H9 (cell line): ENCODE measurements at places on chromosomes 7 and 10. TPM values are rescaled to one million over a fixed set of nuclear protein-coding genes. Genes with fewer than 3 reads are reported as not detected.

DNA sequence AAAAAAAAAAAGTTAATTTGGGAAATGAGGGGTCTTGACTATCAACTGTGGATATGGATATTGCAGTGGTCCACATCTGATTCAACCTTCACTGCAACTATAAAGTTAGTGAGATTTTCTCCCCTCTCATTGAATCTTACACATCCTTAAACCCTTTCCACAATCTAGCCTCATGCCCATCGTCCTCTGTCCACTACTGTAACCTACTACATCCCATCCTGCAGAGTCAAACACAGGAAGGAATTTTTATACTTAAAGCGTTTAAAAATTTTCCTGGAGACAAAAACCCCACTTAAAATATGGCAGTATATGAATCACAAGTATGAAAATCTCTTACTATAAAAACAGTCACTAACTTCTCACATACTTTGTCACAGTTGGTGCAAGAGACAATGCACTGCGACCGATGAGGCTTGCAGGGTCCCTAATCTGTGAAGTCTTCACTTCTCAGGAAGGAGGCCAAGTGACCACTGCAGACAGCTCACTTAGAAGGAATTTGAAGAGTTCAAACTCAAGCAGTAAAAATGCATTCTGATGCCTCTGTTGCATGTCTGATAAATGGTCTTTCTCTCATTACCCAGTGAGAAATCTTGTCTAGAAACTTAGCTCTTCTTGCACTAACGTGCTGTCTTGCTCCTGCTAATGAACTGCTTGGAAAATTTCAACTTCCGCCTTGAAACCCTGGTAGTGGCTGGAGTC lies 50.3 kb upstream of the ST8SIA6 start:
- no peak for DNase-seq

The SEMA3E gene
- 0.39 and 0.61 TPM in 2 replicates for total RNA-seq

DNA sequence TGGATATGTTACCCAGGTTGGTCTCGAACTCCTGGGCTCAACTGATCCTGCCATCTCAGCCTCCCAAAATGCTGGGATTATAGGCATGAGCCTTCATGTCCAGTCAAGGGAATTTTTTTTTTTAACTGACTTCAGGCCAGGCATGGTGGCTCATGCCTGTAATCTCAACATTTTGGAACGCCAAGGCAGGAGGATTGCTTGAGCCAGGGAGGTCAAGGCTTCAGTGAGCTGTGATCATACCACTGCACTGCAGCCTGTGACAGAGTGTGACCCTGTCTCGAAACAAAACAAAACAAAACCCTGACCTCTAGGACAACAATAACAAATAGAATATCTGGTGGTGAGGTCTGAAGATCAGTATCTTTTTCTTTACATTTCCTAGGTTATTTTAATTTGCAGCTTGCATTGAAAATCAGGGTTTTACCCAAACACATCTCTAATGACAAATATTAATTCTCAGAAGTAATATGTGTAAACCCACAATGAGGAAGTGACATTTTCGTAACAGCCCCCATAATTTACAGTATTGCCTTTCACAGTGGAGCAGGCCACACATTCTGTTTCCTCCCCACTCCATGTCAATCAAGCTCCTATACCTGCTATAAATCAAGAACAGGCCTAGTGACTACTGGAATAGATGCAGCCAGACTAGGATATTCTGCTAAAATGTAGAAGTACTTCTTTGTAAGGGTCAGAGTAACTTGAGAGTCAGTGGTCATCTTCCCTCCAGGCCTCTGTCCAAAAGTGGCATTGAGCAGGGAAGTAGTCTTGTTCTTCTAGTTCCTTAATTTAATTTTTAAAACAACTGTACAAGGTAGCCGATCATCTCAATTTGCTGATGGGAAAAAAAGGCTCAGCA lies 43.3 kb upstream of the ECHDC3 start:
- DNase-seq: no peak

GRCh38 chr10:36538953-36539586 lies 586.3 kb upstream of the ANKRD30A start:
- no peak for DNase-seq

GRCh38 chr10:122060250-122060649 lies 71.3 kb downstream of the TACC2 start:
- DNase-seq: no peak

DNA sequence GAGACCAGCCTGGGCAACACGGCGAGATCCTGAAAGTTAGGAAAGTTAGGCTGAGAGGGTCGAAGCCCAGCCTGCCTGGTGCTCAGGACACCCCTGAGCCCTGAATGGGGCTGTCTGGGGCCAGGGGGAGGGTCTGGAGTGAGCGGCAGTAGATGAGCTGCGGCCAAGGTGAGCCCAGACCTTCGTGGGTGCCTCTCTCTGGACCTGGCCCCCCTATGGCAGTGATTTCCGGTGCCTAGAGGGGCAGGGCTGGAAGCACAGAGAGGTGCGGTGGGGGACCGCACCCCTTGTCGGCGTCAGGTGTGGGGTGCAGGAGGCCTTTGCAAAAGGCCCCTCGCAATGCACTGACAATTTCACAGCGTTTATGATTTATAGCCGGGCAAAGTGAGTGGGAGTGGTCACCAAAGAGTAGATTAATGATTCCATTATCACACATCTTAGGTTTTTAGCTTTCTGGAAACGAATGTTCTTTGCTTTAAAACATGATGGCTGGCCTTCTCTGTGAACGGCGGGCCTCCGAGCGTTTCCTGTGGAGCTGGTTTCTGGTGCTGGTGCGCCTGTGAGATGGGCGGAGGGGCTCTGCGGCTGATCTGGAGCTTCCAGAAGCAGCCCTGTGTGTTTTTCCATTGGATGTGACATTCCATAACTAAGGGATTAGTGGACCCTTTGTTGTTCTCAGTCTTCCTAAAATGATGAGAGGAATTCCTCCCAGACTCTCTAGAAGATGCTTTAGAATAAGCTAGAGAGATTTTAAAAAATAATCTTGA lies 171.0 kb upstream of the ZNF32 start:
- no peak for DNase-seq

GRCh38 chr10:103040418-103040817 lies 122.3 kb downstream of the CNNM2 start:
- DNase-seq: no peak

DNA sequence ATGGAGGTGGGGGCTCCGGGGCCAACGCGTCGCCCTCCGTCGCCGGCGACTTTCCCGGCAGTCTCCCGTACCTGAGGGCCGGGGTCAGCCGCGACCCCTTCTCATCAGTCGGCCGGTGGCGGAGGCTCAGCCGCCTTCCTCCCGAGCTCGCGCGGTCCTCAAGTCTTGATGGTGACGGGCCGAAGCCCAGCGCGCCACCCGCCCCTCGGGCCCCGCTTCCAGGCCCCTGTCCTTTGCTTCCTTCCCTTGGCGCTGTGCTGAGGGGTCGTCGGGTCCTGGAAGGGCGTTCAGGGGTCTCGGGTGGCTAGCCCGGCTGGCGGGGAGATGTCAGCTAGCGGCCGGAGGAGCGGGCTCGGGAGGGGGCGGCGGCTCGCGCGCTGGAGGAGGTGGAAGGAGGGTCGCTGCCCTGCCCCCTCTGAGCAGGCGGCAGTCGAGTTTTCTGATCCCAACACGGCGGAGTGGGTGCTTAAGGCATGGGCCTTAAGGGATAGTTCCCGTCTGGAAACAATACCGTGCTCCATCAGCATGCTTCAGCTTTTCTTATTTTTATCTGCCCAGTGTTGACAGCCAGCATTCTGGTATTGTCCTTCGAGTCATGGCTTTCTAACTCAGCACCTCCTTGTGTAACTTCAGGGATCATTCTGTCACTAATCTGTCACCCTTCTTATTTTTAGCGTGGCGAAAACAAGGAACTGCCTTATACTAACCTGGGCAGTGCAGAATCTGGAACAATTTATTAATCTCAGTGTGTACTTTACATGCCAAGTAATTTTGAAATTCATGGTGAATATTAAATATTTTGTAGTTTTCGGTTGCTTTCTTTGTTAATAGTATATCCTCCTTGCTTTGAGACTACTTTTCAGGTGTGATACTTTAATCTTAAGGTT lies 748 bp downstream of the PHTF2 start:
- peak; percentile 50 for DNase-seq

DNA sequence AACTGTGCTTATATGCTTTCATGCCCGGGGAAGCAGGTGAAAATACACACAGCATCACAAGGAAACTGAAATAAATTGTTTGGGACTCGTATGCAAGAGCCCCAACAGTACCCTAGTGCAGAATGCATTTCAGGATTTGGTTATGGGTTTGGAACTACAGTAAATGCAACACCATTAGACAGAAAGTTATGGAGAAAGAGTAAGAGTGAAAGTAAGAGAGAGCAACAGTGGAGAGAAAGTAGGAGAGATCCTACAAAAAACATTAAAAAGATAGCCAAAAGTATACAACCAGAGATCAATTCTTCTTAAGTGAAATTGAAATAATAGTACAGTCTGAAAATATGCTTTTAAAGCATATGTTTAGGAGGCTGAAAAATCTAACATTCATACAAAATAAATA lies 231.1 kb downstream of the TFEC start:
- DNase-seq: no peak

- DNase-seq: peak; percentile 70
These were observed 237.2 kb upstream of the ZNF32 start for GRCh38 chr10:43885842-43886241.

DNA sequence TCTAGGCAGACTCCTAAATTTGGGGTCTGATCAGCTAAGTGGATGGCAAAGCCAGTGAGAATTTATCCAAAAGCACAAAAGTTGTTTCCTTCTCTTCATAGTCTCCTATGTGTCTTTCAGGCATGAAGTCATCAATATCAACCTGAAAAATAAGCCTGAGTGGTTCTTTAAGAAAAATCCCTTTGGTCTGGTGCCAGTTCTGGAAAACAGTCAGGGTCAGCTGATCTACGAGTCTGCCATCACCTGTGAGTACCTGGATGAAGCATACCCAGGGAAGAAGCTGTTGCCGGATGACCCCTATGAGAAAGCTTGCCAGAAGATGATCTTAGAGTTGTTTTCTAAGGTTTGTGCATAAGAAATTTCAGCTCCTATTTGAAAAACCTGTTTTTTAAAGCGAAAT lies 4.8 kb downstream of the GSTO1 start:
- no peak for DNase-seq
